HFF-Myc (cell line): ENCODE measurements at places on chromosomes 11 and 22.

DNA sequence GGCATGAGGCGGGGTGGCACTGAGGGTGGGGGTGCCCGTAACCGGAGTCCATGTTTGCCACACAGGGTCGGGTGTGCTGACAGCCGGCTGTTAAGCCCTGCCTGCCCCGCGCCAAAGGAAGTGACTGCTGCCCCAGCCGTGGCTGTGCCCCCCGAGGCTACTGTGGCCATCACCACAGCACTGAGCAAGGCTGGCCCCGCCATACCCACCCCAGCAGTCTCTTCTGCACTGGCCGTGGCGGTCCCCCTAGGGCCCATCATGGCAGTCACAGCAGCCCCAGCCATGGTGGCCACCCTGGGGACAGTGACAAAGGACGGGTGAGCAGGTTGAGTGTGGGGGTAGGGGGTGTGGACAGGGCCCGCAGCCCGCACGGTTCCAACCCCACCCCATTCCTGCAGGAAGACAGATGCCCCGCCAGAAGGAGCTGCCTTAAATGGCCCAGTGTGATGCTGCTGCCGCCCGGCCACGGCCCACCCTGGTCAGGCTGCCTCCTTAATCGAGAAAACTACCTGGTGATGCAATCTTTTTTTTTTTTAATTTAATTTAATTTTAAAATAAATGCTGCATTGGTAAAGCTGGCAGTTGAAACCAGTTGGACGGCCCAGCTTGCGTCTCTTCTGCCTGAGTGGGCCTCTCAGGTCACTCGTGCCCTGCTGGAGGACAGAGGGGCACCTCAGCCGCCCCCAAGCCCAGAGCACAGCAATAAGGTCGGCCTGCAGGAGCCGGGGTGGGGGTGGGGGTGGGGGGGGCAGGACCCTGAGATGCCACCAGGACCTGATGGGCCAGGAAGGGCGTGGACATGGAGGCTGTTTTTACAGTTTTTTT is 30.8 kb downstream of the SBF1 start:
- no peak for DNase-seq

DNA sequence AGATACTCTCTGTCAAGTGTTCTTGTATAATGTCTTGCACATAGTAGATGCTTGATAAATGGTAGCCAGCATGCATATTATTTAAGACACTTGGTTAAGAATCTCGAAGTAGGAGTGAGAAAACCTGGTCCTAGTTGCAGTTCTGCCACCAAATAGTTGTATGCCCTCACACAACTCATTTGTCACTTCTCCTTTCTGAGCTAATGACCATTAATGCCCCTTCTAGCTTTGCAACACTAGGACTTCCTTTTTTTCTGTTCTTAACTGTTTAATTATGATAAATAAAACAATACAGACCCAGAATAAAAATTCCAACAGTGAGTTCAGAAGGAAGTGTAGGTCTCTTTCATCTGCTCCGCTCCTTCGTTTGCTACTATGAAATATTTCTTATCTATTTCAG is 453.6 kb downstream of the TMEM135 start:
- no peak for DNase-seq

DNA sequence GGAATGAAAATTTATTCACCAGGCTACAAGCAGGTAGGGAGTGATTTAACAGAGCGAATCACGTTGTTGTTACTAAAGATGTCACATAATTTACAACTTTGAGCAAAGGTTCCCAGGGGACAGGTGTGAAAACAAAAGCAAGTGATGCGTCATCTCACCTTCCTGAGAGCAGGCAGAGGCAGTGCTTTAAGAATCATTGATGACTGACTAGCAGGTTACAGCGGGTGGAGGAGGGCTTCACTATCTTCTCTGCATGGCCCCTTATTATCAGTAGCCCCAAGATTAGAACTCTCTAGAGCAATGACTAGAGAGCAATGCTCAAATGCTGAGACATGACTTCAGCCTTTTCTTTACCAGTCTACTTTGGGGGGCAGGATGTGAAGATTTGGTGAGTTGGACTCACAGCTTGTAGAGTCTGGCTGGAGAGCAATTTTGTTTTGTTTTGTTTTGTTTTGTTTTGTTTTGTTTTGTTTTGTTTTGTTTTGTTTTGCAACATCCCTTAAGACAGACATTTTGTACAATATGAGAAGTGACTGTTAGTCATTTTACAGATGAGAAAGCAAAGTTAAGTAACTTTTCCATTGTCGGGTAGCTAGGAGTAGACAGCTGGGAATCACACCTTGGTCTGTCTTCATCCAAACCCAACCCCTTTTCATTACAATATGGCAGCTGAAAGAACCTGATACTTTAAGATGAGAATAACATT is 84.8 kb downstream of the SLC1A2 start:
- no peak for DNase-seq

DNA sequence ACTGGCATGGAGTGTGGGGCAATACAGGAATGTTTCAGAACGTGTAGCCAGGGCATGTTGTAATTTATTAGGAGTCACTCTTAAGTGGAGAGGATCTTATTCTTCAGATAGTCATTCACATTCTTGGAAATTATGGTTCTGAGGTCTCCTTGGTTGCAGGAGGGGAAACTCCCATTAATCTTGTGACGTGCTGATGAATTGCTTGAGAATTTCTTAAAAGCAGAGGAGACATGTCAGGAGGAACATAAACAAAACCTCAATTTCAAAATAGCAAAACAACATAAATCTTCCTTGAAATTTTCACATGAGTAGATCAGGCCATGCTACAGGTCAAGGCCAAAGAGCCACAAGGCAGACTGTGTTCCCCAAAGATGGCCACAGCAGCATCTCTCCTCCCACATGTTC is 50.4 kb downstream of the ADM start:
- no peak for DNase-seq

DNA sequence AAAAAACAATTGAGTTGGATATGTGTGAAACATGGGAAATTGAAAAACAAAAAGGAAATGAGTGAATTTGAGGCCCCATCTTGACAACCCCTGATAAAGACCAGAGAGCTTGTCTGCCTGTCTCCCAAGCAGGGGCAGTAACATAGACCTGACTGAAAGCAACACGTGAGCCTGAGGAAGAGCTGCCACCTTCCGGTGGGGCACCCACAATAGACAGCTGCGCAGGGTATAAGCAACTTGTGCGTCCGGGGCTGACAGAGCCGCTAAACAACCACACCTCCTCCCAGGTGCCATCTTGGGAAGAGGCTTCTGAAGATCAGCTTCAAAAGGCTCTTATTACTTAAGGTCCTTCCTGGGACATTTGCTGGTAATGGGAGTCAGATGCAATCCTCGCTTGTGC is 166.8 kb downstream of the NTM start:
- no peak for DNase-seq

GRCh38 chr11:123231777-123232176 is 36.7 kb upstream of the CLMP start:
- DNase-seq: no peak

- no peak for DNase-seq
These were observed 23.2 kb upstream of the FLI1 start for GRCh38 chr11:128670631-128671030.

DNA sequence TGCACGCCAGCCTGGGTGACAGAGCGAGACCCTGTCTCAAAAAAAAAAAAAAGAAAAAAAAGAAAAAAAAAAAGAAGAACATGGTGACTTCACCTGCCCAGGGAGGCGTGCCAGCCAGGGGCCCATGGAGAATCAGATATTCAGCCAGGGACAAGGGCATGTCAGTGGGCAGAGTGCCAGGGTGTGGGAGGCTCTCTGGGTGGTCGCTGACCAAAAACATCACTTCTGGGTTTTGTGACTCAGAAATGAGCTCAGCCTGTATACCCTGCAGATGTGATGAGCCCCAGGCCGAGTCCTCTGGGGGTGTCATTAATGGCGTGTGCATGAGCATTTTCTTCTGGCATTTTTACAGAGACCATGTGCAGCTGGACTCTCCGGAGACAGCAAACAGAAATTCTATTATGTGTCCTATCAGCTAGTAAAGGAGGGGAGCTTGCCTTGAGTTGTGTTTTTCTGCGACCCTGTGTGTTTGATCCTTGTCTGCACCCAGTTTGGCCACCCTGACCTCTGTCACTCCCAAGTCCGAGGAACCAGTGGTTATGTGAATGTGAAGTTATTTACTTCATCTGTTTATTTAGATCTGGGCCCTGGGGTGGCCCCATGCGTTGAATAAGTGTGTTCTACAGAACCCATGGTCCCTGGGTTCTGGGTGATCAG is 53.6 kb downstream of the BCR start:
- DNase-seq: no peak

DNA sequence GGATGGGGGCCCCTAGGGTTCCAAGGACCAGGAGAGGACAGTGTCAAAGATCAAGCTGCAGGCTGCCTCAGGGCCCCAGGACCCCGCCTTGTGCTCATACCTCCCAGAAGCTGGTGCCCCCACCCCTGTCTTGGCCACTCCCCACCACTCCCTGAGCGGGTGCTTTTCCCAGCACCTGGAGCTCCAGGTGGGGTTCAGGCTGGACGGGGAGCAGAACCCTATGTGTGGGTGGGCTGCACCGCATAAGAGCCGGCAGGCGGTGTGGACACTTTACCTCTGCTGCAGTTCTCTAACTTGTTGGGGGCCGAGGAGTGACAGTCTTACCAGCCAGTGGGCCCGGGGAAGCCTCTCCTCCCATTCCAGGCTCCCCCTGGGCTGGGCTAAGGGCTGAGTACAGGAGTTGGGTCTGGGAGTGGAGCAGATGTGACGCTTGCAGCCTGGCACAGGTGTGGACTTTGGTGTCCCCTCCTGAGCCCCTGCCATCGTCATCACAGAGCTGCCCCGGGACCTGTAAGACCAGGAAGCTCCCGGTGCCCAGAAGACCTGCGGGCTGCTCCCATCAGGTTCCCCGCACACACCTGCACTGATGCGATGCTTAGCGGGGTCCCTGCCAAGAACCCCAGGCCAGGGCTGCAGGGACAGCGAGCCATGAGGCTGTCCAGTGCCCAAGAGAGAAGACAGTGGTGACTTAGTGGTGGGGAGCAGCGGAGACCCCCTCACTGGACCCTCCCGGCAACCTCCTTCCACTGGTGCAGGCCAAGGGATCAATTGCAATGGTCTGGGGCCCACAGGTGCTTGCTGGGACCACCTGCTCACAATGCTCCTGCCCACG is 674.5 kb downstream of the BRD1 start:
- no peak for DNase-seq

GRCh38 chr22:19911540-19912270 is 29.9 kb upstream of the COMT start:
- DNase-seq: no peak

- peak; percentile 60 for DNase-seq
These were observed 30.9 kb upstream of the WNT7B start for GRCh38 chr22:46007848-46008261.

DNA sequence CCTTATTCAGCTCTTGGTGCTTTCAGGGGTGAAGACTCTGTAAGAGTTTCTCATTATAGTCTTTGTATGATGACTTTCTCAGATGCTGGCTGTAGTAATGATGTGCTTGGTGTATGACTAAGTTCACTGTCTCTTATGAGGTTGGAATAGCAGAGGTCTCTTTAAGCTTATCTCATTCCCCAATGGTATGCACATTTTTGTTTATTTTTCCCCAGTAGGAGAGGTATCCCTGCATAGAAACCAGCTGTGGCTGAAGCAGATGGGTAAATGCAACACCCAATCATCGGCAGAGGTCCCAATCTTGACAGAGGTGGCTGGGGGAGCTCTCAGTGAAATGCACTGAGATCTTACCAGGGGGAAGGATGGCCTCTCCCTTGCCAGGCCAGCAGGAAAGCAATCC is 34.6 kb downstream of the BBOX1 start:
- no peak for DNase-seq

DNA sequence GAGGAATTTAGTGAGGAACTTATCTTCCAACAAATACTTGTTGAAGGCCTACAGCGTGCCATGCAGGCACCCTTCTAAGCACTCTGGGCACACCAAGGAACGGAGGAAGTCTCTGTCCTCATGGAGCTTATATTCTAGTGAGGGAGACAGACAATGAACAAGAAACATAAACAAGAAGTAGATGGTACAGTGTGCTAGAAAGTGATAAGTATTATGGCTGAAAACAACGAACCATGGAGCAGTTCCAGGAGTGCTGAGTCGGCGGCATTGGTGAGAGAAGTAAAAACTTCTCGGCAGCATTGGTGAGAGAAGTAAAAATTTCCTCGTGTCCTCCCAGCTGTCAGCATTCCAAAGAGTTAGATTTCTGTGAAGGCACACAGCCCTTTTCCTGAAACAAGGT is 53.2 kb downstream of the FAM76B start:
- no peak for DNase-seq

DNA sequence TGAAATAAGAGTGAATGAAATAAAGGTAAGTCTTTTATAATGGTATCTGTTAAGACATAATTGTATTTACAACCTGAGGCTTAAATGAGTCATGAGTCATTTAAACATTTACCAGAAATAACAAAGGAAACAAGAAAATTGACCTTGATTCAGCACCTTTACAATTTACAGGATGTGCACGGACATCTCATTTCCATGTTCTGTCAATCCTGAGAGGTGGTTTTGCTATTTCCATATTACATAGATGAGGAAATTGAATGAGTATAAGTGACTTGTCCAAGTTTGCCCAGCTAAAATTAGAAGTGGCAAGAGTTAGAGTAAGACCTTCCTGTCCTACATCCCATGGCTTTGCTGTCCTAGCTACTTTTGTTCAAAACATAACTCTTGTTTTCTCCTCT is 89.1 kb downstream of the TRIM44 start:
- DNase-seq: no peak

DNA sequence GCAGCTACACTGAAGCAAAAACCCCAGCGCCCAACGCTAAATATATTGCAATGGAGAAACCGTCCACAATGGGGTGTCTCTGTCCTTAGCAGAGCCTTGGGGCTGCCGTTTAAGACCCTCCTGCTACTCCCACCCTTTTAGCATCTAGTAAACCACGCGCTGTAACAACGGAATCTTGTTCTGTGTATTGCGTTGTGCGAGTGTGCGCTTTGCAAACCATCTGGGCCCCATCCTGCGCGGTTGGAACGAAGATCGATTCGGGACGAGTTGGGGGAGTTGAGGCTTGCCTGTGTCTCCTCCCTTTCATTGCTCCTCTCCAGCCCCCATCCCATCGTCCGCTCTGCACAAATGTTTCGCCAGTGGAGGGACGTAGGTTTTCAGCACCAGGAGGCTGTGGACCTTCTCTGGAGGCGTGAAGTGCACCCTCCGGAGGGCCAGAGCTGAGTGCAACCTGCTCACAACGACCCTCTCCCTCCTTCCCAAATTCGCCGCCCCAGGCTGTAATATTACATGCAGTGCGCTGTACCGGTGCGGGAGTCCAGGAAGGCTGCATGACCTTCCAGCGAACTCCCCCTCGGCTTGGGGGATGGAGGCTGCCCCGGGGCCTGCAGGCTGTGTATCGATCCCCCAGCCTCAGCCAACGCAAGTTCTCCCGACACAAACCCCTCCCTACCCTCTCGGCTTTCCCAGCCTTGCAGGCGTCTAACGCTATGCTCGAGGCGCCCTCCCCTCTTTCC is 1.6 kb upstream of the KMT2A start:
- no peak for DNase-seq

DNA sequence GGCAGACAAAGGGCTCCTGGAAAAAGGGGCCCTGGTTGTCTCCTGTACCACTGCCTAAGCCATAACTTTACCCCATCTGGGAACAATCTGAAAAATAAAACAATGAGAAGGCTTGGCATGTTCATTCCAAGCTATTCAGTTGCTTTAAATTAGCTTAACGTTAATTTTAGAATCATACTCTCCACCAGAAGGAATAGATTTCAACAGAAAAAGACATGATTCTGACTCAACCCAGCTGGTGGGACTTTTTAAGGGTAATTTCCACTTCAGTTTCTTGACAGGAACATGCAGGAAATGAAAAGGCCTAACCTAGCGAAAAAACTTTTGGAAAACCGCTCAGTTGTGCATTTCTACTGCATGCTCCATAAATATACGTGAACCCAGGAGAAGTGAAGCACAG is 7.9 kb downstream of the SF3A1 start:
- peak; percentile 30 for DNase-seq
